CD8-positive, alpha-beta memory T cell (primary cell): ENCODE measurements at places on chromosomes 7 and 10. TPM values are rescaled to one million over a fixed set of nuclear protein-coding genes. Genes with fewer than 3 reads are reported as not detected.
A peak's percentile ranks its signal among the peaks of the same experiment; 100 is the strongest.

UNCX gene
- total RNA-seq = not detected

ASAH2B gene
- total RNA-seq = 9.6 TPM

DNA sequence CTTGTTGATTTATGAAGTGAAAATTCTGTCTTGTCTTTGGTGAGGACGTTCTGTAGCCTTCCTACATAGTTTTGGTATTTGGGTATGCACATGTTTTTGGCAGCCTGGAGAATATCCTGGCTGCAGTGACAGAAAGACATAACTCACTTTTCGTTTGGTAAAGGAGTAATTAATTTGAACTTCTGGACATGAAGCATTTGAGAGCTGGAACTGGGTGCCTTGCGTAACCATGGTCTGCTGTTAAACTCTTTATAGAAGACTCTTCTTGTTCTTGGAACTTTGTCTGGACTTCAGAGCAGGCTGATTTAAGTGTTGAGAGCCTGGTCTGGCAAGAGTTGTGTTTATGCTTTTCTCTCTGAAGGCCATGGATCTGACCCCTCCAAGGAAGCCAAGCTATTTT, 231.3 kb downstream of the LRMDA start:
- DNase-seq = no peak
- no peak overlapping the region for H3K27ac ChIP-seq
- H3K4me3 ChIP-seq = no peak overlapping the region
- no peaks in the 10 kb centered on the region for H3K4me1 ChIP-seq
- no peaks in the 10 kb centered on the region for H3K36me3 ChIP-seq

DNA sequence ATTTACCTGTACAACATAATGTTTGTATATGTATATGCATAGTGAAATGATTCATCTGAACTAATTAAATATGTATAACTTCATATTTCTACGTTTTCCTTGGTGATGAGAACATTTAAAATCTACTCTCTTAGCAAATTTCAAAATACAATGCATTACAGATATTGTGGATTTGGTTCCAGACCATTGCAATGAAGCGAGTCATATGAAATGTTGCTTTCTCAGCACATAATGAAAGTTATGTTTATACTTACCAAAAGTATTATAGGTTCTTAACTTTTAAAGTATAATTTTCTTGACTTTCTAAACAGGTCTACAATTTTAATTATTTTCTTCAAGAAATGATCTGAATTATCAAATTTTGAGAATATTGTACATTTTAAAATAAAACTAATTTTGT, 189.2 kb downstream of the CSTF2T start:
- no peak overlapping the region for H3K27ac ChIP-seq
- no peak overlapping the region for H3K4me3 ChIP-seq
- no peaks in the 10 kb centered on the region for H3K27me3 ChIP-seq
- DNase-seq = no peak
- H3K36me3 ChIP-seq = no peaks in the 10 kb centered on the region
- H3K4me1 ChIP-seq = no peaks in the 10 kb centered on the region

DNA sequence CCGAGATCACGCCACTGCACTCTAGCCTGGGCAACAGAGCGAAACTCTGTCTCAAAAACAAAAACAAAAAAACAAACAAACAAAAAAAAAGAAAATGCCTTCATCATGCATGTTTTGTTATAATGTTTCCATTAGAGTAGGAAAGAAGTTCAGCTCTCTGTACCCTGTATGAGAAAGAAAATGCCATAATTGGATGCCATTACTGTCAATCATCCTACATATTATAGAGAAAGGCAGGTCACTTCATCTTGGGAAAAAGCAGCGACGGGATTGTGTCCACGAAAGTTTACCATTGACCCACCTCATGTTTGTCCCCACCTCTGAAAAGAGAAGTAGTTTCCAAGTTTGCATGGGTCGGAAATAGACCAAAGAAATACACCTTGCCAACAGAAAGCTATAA, 33.8 kb downstream of the SEC61G start:
- H3K36me3 ChIP-seq = no peaks in the 10 kb centered on the region
- no peak for DNase-seq
- H3K4me3 ChIP-seq = no peak overlapping the region
- no peak overlapping the region for H3K27ac ChIP-seq
- no peaks in the 10 kb centered on the region for H3K4me1 ChIP-seq
- no peaks in the 10 kb centered on the region for H3K27me3 ChIP-seq

DNA sequence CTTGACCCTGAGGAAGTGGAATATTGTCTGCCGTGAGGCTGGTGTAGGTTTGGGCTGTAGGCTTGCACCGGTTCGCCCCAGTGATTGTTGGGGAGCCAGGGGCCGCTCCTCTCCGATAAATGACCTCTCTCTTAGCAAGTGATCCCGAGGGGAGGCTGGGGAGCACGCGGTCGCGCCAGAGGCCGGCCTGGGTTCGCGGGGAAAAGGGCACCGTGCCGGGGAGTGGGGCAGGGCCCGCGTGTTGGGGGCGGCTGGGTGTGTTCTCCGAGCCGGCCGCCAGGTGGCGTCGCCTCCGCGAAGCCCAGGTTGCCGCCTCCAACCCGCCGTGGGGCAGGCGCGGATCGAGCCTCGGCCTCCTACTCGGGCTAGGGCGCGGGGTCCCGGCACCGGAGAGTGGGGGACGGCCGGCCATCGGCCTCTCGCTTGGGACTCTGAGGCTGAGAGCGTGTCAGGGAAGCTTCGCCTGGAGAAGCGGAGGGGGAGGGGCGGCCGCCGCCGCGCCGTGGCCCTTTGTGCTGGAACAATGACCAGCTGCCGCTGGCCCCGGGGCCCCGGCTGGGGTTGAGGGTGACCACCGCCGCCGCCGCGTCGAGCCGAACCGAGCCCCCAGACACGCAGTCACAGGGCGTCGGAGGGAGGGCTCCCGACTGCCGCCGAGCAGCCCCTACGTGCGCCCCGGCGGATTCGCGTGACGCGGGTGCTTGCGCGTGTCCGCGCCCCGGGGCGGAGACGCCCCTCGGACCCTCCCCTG, 442 bp upstream of the LZTS2 start:
- H3K4me1 ChIP-seq = peaks cover 24% of the 10 kb centered on the region
- peak overlapping the region; percentile 78 for H3K27ac ChIP-seq
- H3K4me3 ChIP-seq = peak overlapping the region; percentile 72
- H3K36me3 ChIP-seq = no peaks in the 10 kb centered on the region

GRCh38 chr10:15821046-15821683, 39.1 kb downstream of the MINDY3 start:
- no peaks in the 10 kb centered on the region for H3K4me1 ChIP-seq
- no peaks in the 10 kb centered on the region for H3K27me3 ChIP-seq
- no peak overlapping the region for H3K27ac ChIP-seq
- no peak for DNase-seq

DNA sequence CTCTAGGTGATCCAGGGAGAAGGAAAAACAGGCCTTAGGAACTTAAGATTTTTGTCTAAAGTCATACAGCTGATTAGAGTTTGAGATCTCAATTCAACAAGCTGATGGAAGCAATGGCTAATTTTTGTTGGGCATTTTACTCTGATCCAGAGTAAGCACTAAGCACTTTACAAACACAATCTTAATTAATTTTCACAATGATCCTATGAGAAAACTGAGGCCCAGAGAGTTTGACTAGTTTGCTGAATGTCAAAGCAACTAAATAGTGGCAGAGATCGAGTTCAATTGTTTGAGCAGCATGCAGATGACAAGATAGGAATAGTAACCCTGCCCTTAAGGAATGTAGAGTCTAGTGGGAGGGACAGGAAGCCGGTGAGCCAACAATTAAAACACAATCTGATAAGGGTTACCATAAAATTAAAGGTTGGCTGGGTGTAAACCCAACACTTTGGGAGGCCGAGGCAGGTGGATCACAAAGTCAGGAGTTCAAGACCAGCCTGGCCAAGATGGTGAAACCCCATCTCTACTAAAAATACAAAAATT, 13.5 kb upstream of the RPEL1 start:
- no peak overlapping the region for H3K4me3 ChIP-seq
- no peak for DNase-seq
- no peaks in the 10 kb centered on the region for H3K27me3 ChIP-seq
- no peaks in the 10 kb centered on the region for H3K4me1 ChIP-seq

DNA sequence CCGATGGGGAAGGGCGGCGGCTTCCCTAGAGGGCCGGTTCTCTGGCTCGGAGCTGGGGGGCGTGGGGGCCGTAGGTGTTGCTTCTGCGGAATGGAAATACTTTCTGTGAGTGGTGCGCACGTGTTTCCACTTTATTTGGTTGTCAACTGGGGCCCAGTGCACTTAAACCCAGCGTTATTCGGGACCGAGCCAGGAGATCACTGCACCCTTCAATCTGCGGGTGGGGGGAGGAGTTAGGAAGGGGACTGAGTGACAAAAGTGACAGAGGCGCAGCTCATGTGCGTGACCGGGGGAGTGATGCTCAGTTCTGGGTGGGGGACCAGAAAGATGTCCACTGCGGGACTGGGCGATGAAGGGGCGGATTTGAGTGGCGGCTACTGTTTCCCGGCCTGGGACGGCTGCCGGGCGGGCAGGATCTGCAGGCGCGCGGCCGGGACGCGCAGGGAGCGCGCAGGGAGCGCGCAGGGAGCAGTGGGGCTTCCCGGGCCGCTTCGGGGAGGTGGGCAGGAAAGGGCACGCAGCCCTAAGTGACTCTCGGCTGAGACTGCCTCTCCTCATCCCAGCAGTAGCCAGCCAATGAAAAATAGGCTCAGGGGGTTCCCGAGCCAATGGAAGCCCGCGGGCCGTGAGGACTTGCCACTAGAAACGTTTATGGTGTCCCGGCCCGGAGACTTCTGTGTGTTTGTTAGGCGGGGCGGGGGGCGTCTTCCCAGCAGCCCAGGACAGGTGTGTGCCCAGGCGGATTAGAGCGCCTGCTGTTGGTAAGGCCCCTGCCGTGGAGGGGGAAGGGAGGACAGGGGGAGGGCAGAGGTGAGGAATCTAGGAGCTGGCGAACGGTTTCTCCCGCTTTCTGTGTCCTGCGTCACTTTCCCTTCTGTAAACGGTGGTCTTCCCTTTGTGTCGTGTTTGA, 54.3 kb upstream of the KDM7A start:
- peaks cover 28% of the 10 kb centered on the region for H3K4me1 ChIP-seq
- peak overlapping the region; percentile 86 for H3K27ac ChIP-seq
- H3K27me3 ChIP-seq = no peaks in the 10 kb centered on the region
- DNase-seq = peak; percentile 47
- H3K36me3 ChIP-seq = no peaks in the 10 kb centered on the region

- no peaks in the 10 kb centered on the region for H3K36me3 ChIP-seq
- no peaks in the 10 kb centered on the region for H3K4me1 ChIP-seq
- DNase-seq = no peak
- H3K27me3 ChIP-seq = peaks cover 9% of the 10 kb centered on the region
- peak overlapping the region; percentile 59 for H3K27ac ChIP-seq
Measured at GRCh38 chr10:117004227-117005025, 561 bp downstream of the SHTN1 start.

PRSS37 gene
- total RNA-seq = not detected

DNA sequence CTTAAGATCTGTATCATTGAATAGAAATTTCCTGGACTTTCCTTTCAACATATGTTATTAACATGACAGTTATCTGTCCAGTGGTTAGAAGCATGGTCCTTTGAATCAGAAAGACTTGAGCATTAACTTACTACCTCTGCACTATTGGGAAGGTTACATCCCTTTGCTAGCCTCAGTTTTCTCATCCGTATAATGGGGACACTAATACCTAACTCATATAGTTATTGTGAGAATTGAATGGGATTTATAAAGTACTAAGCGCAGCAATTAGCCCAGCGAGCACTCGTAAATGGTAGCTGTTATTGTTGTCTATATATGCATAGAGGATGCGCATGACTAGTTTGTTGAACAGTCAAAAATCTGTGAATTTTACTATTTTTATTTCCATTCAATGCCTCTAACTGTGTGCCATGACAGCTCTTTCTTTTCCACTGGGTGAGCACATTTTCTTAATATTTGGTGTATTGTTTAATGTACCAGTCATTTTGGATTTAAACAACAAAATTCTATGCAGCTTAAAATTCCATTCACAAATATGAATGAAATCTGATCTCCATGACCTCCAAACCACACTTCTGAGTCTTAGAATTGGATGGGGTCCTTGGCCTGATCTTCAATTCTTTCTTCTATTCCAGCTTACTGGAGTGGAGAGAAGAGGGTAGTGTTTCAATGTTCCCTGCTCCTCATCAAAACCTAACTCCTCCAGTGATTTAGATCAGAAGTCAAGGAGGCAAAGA, 65.0 kb downstream of the CACNB2 start:
- no peak overlapping the region for H3K27ac ChIP-seq
- no peak overlapping the region for H3K4me3 ChIP-seq
- no peaks in the 10 kb centered on the region for H3K27me3 ChIP-seq
- DNase-seq = no peak
- H3K36me3 ChIP-seq = no peaks in the 10 kb centered on the region
- H3K4me1 ChIP-seq = no peaks in the 10 kb centered on the region

DNA sequence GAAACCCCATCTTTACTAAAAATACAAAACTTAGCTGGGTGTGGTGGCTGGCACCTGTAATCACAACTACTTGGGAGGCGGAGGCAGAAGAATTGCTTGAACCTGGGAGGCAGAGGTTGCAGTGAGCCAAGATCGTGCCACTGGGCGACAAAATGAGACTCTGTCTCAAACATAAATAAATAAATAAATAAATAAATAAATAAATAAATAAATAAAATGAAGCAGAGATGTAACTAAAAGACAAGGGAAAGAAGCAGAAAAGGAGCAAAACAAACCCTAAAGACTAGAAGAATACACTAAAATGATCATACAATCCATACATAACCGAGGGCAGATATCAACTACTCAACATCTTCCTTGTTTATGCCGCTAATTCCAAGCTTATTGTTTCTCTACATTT, 209.8 kb downstream of the TYW1 start:
- DNase-seq = no peak
- peaks cover 8% of the 10 kb centered on the region for H3K36me3 ChIP-seq
- H3K4me3 ChIP-seq = no peak overlapping the region
- H3K27ac ChIP-seq = no peak overlapping the region

LIPK gene
- not detected for total RNA-seq

GRCh38 chr7:46525876-46526275, 604.8 kb upstream of the IGFBP3 start:
- H3K27ac ChIP-seq = no peak overlapping the region
- no peaks in the 10 kb centered on the region for H3K27me3 ChIP-seq

- H3K4me3 ChIP-seq = no peak overlapping the region
- H3K27me3 ChIP-seq = no peaks in the 10 kb centered on the region
- DNase-seq = no peak
- no peak overlapping the region for H3K27ac ChIP-seq
- H3K36me3 ChIP-seq = no peaks in the 10 kb centered on the region
Measured at GRCh38 chr10:7734821-7735220, 31.7 kb downstream of the ITIH2 start.

GRCh38 chr7:98575878-98576277, 41.2 kb upstream of the NPTX2 start:
- H3K27me3 ChIP-seq = no peaks in the 10 kb centered on the region
- no peak for DNase-seq
- no peaks in the 10 kb centered on the region for H3K36me3 ChIP-seq
- H3K4me1 ChIP-seq = no peaks in the 10 kb centered on the region

- no peaks in the 10 kb centered on the region for H3K27me3 ChIP-seq
- H3K4me3 ChIP-seq = no peak overlapping the region
- no peak for DNase-seq
- no peak overlapping the region for H3K27ac ChIP-seq
Measured at GRCh38 chr10:63209705-63210104, 76.6 kb downstream of the NRBF2 start.
